Dermis microvascular lymphatic vessel endothelial cell (primary cell): ENCODE measurements at places on chromosomes 1 and 21. TPM values are rescaled to one million over a fixed set of nuclear protein-coding genes. Genes with fewer than 3 reads are reported as not detected.

- DNase-seq = no peak
These were observed 277.3 kb downstream of the KAZN start for GRCh38 chr1:14875524-14876509.

- no peak for DNase-seq
These were observed 8.6 kb upstream of the ACBD3 start for GRCh38 chr1:226195144-226195543.

- DNase-seq = no peak
These were observed 586.1 kb upstream of the ZP4 start for GRCh38 chr1:238476841-238477240.

DNA sequence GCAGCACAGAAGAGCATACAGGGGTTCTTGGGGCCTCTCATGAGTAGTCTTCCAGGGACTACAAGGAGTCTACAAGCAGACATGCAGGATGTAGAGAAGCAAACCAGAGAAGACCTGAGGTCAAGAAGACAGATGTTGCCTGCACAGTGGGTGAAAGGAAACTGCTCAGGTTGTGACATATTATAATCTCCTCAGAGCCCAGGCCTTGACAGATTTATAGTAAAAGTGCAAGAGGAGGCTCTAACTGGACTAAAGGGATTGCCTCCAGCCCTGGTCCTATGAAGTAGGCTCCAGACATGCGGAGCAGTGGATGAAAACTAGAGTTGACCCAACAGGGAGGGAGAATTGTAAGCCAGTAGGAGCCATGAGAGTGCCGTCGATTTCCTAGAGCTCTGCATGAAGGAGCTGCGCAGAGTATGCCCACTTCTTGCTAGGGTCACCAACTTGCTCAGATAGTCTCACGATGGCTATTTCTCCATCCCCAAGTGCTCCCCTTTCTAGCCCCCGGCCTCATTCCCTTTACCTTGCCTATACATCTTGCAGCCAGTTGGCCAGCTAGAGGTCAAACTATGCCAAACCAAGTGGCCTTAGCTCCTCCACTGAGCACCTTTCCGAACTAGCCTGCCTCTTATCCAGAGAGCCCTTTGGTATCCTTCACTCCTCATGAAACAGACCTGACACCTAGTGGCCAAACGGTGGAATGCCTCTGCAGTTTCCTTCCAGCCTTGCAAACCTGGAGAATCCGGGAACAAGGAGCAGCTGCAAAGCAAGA lies 36.2 kb upstream of the IPO9 start:
- DNase-seq = peak; percentile 62

GRCh38 chr1:235077571-235078479 lies 50.8 kb downstream of the TOMM20 start:
- DNase-seq = no peak

GRCh38 chr1:236657398-236657797 lies 28.9 kb upstream of the ACTN2 start:
- DNase-seq = no peak

- no peak for DNase-seq
These were observed 43.3 kb downstream of the SSBP3 start for GRCh38 chr1:54362881-54363340.

- DNase-seq = no peak
These were observed 148.5 kb downstream of the GDAP2 start for GRCh38 chr1:117780687-117781475.

DNA sequence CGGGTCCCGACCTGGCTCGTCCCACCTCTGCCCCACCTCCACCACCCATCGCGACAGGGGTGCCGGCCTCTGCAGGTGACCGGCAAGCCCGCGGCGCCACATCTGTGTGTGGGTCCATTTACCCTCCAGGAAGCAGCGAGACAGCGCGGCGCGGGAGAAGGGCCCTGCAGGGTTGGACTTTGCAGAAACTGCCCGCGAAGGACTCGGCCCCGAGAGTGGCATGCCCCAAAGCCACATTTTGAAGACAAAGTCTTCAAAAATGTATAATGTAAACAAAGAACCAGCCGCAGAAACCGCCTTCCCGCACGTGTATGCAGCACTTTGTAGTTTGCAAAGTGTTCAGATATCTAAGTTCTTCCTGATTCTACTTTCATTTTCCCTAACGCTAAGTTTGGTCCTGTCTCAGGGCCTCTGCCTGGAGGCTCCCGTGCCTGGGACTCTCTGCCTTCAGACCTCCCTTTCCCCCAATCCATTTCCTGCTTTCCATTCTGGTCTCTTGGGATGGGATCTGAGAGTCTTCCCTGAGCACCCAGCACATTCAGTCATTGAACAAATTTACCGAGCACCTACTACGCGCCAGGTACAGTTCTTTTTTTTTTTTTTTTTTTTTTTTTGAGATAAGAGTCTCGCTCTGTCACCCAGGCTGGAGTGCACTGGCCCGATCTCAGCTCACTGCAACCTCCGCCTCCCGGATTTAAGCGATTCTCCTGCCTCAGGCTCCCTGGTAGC lies 524 bp upstream of the TMCO4 start:
- peak; percentile 20 for DNase-seq

DNA sequence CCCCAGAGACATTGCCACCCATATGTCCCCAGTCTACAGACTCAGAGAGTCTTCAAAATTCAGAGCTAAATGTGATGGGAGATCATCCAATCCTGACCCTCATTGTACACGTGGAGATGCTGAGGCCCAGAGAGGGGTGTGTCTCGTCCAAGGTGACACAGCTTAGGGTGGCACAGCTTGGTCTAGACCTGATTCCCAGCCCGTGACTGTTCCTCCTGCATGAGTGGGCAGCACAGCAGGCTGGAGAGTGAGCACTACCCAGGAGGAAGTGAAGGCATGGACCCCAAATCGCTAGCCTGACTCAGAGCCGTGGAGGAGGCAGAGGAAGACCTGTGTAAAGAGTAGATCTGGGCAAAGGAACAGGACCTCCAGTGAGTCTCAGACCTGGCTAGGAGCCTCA lies 16.4 kb downstream of the S100A7 start:
- no peak for DNase-seq

GRCh38 chr1:2606881-2607621 lies 20.5 kb downstream of the PRXL2B start:
- no peak for DNase-seq

DNA sequence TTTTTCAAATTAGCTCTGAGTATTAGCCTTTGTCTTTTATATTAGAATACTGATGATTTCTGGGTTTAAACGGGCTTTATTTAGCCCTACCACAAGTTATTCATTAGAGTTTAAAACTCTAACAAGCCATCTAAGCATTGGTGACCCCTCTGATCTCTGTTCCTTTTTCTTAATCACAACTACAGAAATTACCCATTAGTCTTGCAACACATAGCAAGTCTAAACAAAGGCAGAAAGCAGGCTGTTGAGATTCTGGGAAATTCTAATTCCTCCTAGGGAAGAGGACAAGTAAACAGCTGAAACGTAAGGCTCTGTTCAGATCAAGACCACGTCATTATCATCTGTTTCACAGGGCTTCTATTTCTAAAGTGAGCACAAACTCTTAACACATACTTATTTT lies 491.2 kb upstream of the ZRANB2 start:
- DNase-seq = no peak

- DNase-seq = no peak
These were observed 123.6 kb upstream of the IPO9 start for GRCh38 chr1:201705389-201705788.

GRCh38 chr1:156232201-156232894 lies 9.6 kb upstream of the BGLAP start:
- DNase-seq = no peak

DNA sequence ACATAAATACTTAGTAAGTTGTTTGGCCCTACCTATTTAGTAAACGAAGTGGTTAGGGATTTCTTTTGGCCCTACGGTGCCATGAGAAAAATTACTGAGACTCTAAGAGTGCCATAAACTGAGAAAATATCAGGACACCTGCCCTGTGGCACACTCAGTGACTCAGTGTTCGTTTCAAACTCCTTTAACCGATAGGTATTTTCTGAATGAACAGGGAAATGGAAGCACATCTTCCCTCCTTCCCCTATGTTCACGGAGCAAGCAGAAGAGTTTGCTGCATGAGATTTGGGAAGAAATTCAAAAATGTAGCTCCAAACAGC lies 134.2 kb downstream of the KAZN start:
- DNase-seq = no peak

DNA sequence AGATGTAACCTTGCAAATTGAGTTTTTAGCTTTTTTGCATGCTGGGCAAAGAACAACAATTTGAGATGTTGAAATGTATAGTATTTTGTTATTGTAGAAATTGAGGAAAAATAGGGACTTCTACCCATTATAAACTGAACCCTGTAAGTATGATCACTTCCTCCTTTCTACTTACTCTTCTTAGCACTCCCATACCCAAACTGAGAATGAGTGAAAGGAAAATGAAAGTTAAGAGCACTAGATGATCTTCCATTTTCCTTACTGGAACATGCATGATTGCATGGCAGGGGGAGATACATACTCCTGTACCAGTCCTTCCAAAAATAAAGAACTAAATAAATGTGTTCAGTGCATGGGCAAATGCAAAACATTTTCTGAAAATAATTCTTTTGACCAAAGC lies 107.4 kb upstream of the KIAA1614 start:
- no peak for DNase-seq

- no peak for DNase-seq
These were observed 81.9 kb downstream of the SPATA17 start for GRCh38 chr1:217712925-217713597.

DNA sequence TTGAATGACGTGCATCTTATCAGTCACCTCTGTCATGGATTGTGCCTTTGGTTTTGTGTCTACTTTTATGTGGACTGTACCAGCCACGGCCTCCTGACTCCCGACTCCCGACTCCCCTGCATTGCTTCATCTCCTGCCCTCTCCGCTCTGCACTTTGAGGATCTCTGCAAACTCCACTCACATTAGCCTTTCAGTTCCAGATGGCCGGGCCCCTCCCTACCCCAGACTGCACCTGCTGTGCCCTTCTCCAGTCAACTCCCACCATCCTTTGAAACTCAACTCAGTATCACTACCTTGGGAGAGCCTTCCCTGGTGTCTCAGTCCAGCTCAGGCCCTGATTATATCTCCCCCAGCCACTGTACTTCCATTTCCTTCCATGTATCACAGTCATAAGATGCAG lies 71.4 kb downstream of the MDM4 start:
- DNase-seq = no peak

DNA sequence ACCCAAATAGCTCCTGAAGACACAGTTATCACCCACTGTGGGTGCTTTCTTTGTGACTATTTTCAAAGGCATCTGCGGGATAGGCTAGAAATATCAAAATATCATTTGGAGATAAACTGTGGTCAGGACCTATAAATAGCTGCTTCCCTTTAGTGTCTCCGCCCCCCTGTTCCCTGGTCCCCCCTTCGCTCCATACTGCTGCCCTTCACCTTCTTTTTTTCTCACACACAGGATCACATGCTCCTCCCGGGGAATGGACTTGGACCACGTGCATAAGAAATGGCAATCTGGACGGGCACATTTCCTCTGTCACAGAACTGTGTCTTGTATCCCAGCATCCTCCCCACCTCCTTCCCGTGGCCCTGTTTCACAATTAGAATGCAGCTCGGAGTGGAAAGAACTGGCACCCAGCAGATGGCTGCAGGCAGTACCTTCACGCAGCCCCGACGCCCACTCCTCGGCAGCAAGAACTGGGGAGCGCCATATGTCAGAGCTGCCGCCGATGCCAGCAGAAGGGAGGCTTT lies 68.8 kb upstream of the SSX2IP start:
- no peak for DNase-seq

GRCh38 chr1:78649628-78650027 lies at the start of gene IFI44:
Gene IFI44, plus strand, starts transcription at chr1:78649831. Its CDS starts 365 bp downstream, at chr1:78650196.
- peak; percentile 44 for DNase-seq

- DNase-seq = no peak
These were observed 2.3 kb downstream of the FGR start for GRCh38 chr1:27632387-27633297.

SEMA6C gene
- total RNA-seq = 3.1 and 6.2 TPM in 2 replicates

C1QC gene
- total RNA-seq = not detected in 2 replicates

CDCA8 gene
- total RNA-seq = 3.0 and 8.1 TPM in 2 replicates

CYP4X1 gene
- 1.5 and 3.4 TPM in 2 replicates for total RNA-seq

CLCA2 gene
- total RNA-seq = under 0.01 TPM in 1 of 2 replicates, not detected in the other

RPS6KA1 gene
- total RNA-seq = 12.4 and 15.9 TPM in 2 replicates

LRRC42 gene
- 18.2 and 24.1 TPM in 2 replicates for total RNA-seq

CFAP57 gene
- 0.25 and 0.26 TPM in 2 replicates for total RNA-seq

SPATA1 gene
- total RNA-seq = 0.13 and 0.38 TPM in 2 replicates
